ENCODE measurements at places on chromosomes 1 and 21.

- DNase-seq = no peak
These were observed 152.9 kb downstream of the TM2D1 start for GRCh38 chr1:61572046-61572445.

- DNase-seq = no peak
These were observed 1.3 kb downstream of the NPHP4 start for GRCh38 chr1:5990913-5991312.

GRCh38 chr1:153509729-153510354, 25.9 kb downstream of the S100A6 start:
- peak; percentile 47 for DNase-seq

DNA sequence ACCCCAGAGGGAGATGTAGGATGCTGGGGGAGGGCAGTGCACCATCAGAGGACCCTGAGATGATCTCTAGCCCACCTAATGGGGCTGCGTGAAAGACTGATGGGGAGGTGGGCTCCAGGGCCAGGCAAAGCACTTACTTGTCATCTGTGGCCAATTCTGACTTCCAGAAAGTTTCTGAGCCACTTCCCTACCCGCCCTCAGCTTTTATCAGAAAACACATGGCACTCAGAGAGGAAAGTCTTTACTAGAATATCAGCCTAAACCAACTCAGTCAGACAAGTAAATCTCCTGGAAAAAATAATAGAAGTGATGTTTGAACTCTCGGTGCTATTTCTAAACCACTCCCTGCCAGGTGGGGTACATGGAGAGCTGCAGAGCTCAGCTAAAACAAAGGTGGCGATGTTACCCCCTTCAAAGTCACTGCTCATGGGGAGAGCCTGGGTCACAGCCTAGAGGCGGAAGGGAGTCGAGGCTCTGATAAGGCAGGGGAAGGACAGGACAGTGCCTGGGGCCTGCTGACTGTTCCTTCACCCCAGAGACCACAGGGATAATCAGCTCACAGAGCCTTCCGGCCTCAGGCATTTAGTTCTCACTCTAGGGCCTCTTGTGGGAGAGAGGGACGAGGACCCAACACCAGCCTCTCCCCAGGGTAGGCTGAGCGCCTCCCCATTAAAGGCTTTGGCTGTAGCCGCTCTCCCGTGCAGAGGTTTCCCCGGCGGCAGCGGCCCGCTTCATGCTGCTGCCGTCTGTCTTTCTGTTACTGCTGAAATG, 14.2 kb downstream of the SMIM12 start:
- no peak for DNase-seq

DNA sequence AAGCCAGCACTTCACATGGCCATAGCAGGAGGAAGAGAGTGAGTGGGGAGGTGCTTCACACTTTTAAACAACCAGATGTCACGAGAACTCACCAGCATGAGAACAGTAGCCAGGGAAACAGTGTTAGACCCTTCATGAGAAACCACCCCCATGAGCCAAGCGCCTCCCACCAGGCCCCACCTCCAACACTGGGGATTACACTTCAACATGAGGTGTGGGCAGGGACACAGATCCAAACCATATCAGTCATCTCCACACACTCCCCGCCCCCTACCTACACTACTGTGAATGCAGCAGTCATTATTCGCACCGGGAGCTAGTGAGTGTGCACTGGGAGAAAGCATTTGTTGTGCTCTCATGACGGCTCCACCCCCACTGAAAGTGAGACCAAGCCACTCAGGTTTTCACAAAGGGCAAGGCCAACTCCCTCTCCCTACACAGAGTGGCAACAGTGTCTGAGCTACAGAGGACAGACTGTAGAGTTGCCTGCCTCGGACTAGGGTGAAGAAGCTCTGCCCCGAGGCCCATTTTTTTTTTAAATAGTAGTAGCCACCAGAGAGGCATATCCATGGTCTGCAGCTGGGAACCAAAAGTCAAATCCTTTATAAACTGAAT, 125.6 kb downstream of the BARHL2 start:
- DNase-seq = no peak

- no peak for DNase-seq
These were observed 637.3 kb downstream of the MATN1 start for GRCh38 chr1:30085811-30086770.

- no peak for DNase-seq
These were observed 23.4 kb downstream of the CTBS start for GRCh38 chr1:84550826-84551225.

- no peak for DNase-seq
These were observed 359.2 kb downstream of the RRAGC start for GRCh38 chr1:38500352-38500751.

- no peak for DNase-seq
These were observed 275.4 kb downstream of the RPS6KC1 start for GRCh38 chr1:213326281-213327016.

DNA sequence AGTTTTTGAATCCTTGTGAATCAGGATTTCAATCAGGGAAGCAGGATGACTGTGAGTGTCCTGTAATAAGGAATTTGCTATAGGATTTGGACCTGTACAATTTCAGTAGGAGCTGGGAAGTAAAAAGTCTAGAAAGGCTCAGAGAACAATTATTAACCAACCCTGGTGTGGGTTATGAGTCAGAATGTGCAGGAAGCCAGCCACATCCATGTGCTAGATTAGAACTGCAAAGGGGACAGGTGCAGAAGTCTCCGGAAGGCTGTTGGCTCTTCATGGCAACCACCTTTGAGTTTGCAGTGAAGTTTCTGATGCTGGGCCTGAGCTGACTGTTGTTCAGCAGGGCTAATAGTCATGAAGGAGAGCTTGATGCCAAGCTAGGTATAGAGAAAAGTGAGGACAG, 70.7 kb downstream of the SPATA46 start:
- no peak for DNase-seq

GRCh38 chr1:39378377-39378776, 113.1 kb upstream of the BMP8A start:
- peak; percentile 99 for DNase-seq

GRCh38 chr1:99131546-99131945, 126.9 kb upstream of the PLPPR5 start:
- DNase-seq = no peak

DNA sequence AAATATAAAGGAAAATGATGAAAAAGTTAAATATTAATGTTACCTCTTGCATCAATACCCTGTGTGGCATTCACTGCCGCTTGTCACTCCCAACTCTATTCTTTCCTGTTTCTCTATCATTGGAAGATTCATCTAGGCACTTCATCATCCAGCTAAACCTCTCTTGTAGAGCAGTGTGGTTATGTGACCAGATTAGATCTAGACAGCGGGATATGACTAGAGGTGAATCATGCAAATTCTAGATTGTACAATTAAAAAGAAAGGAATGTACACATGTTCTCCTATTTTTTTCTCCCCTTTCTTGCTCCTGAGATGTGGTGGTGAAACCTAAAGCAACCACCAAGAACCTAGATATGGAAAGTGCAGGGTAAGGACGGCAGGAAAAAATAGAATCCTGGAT, 174.1 kb downstream of the LBR start:
- no peak for DNase-seq

DNA sequence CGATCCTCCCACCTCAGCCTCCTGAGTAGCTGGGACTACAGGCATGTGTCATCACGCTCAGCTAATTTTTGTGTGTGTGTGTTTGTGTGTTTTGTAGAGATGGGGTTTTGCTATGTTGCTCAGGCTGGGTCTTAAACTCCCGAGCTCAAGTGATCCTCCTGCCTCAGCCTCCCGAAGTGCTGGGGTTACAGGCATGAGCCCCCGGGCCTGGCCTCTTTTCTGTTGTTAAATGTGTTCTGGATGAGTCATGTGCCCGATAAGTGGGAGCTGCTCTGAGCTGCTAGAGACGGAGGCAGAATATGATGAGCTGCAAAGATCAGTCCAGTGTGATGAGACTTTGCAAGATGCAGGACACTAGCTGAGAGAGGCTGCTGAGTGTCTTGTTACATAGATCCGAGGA, 75.5 kb downstream of the VPS13D start:
- no peak for DNase-seq

- DNase-seq = no peak
These were observed 44.0 kb upstream of the LRP8 start for GRCh38 chr1:53371851-53372250.

All from NCI-H510A treated with DMSO at 0.1 percent for 48 hours (cell line).